ENCODE measurements at places on chromosomes 4 and X.

DNA sequence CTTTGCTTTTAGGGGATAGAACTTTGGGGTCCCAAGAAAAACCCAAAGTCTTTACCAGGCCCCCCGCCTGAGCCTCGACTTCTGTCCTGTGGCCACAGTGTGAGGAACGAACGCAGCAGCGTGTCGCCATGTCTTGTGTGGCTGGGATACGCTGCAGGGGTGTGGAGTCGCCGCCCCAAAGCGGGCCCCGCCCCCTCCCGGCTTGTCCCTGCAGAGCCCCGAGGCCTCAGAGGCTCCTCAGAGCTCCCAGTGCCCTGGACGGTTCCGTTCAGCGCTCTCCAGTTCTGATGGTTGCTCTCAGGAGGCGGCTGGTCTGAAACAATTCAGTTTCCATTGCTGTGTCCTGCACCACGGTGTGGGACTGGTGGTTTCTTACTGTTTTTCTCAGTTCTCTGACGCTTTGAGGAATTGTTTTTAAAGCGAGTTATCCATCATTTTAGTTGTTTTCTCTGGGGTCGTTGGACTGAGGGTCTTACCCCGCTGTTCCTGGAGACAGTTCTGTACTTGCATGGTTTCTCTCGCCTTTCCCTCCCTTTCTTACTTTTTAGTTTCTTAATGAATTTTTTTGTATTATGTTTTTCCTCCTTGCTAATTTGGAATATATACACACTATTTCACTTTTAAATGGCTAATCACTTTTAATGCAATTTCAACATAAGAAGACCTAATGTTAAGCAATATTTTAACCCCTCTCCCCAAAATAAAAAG is 1.6 kb upstream of the IDUA start:
- DNase-seq: no peak

GRCh38 chr4:118732591-118733330 is 47.6 kb downstream of the METTL14 start:
- DNase-seq: peak; percentile 40

GRCh38 chr4:62517716-62518115 is 1317.6 kb downstream of the ADGRL3 start:
- DNase-seq: no peak

- DNase-seq: peak; percentile 24
Observed at GRCh38 chr4:108068442-108068841, 78.8 kb downstream of the HADH start.

- DNase-seq: no peak
Observed at GRCh38 chrX:128759745-128760144, 707.5 kb upstream of the ACTRT1 start.

GRCh38 chr4:6687947-6688878 is 5.5 kb upstream of the S100P start:
- no peak for DNase-seq

DNA sequence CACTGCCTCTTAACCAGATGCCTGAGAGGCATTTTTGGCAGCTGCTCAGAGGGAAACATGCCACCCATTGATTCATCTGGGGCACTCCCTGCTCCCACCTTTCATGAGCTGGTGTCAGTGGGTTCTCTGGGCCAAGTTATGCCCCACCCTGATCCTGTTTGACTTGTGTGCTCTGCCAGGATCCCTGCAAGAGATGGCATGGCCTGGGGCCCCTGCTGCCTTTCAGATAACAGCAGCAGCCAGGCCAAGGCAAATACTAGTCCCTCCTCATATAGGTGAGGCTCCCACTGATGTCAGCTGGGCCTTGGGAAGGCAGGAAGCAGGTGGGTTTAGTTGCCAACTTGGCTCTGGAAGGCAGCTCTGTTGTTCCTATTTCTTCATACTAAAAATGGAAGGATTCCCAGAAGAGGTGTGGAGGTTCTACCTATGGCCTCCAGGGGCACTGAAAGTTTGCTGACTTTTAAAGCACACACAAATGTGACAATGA is 192.9 kb upstream of the RBPJ start:
- DNase-seq: no peak
